ENCODE measurements at places on chromosomes 13 and 19.

GRCh38 chr13:26831336-26831908 is 70.8 kb upstream of the GPR12 start:
- no peaks in the 10 kb centered on the region for H3K4me1 ChIP-seq
- H3K27ac ChIP-seq = no peak overlapping the region
- ATAC-seq = no peak
- peaks cover 61% of the 10 kb centered on the region for H3K27me3 ChIP-seq

GRCh38 chr13:30900436-30900835 is 5.6 kb upstream of the MEDAG start:
- H3K27ac ChIP-seq = no peak overlapping the region
- no peak overlapping the region for H3K4me3 ChIP-seq
- H3K4me1 ChIP-seq = peaks cover 7% of the 10 kb centered on the region
- peak; percentile 21 for ATAC-seq

- no peak for ATAC-seq
- H3K27ac ChIP-seq = no peak overlapping the region
- H3K36me3 ChIP-seq = no peaks in the 10 kb centered on the region
- no peaks in the 10 kb centered on the region for H3K4me1 ChIP-seq
These were observed 7.7 kb upstream of the LRG1 start for GRCh38 chr19:4547303-4548237.

DNA sequence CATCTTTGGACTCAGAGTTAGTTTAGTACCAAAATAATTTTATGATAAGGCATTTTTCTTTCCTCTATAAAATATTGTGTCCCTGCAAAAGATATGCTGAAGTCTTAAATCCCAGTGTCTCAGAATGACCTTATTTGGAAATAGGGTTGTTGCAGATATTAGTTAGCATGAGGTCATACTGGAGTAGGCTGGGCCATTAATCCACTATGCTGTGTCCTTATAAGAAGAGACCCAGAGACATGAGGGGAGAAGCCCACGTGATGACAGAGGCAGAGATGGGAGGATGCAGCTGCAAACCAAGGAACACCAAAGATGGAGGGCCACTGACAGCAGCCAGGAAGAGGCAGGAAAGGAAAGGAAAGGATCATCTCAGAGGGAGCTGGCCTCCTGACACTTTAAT is 6.4 kb downstream of the POGLUT2 start:
- H3K4me3 ChIP-seq = no peak overlapping the region
- ATAC-seq = no peak
- no peaks in the 10 kb centered on the region for H3K36me3 ChIP-seq
- H3K4me1 ChIP-seq = no peaks in the 10 kb centered on the region

- peaks cover 43% of the 10 kb centered on the region for H3K4me1 ChIP-seq
- peaks cover 10% of the 10 kb centered on the region for H3K36me3 ChIP-seq
- H3K4me3 ChIP-seq = no peak overlapping the region
- H3K27ac ChIP-seq = peak overlapping the region; percentile 22
- ATAC-seq = peak; percentile 85
- H3K27me3 ChIP-seq = no peaks in the 10 kb centered on the region
These were observed 288.7 kb downstream of the FOXO1 start for GRCh38 chr13:40377783-40378182.

- peaks cover 62% of the 10 kb centered on the region for H3K36me3 ChIP-seq
- peaks cover 78% of the 10 kb centered on the region for H3K4me1 ChIP-seq
- peak overlapping the region; percentile 91 for H3K4me3 ChIP-seq
- peak overlapping the region; percentile 92 for H3K27ac ChIP-seq
These were observed 955 bp downstream of the IL4I1 start for GRCh38 chr19:49895566-49896297.

DNA sequence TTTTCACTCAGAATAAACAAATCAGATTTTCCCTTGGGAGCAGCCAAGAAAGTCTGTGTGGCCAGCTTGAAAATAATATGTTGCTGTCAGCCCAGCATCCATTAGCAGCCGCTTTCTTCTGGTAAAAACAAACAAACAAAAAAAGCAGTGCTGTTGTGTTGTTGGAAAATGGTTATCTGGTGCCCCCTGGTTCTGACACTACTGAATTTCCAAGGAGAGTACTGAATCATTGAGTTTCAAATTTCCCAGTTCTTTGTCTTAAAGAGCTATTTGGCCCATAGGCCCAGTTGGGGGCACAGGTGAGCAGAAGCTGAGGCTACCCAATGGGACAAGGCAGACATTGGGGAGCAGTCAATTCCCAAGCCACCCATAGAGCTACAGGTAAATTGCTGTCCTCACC is 995.9 kb downstream of the UQCRFS1 start:
- H3K4me3 ChIP-seq = no peak overlapping the region
- H3K36me3 ChIP-seq = no peaks in the 10 kb centered on the region
- H3K27ac ChIP-seq = no peak overlapping the region
- no peak for ATAC-seq
- H3K27me3 ChIP-seq = no peaks in the 10 kb centered on the region
- H3K4me1 ChIP-seq = no peaks in the 10 kb centered on the region

- ATAC-seq = no peak
- H3K4me3 ChIP-seq = no peak overlapping the region
- peaks cover 35% of the 10 kb centered on the region for H3K4me1 ChIP-seq
These were observed 740 bp downstream of the ELAVL3 start for GRCh38 chr19:11479898-11480714.

DNA sequence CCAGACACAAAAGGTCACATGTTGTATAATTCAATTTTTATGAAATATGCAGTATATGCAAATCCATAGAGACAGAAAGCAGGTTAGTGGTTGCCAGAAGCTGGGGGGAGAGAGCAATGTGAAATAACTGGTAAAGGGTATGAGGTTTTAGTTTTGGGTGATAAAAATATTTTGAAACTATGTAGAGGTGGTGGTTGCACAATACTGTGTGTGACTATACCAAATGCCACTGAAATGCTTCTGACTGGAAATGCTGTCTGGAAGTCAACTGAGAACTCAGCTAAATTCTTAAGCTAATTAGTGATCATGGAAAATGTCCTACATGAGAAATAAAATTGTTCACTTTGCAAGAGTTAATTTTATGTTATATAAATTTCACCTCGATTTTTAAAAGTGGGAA is 65.3 kb upstream of the RXFP2 start:
- no peaks in the 10 kb centered on the region for H3K36me3 ChIP-seq
- H3K4me1 ChIP-seq = no peaks in the 10 kb centered on the region
- no peak overlapping the region for H3K27ac ChIP-seq
- H3K27me3 ChIP-seq = peaks cover 8% of the 10 kb centered on the region
- ATAC-seq = no peak

DNA sequence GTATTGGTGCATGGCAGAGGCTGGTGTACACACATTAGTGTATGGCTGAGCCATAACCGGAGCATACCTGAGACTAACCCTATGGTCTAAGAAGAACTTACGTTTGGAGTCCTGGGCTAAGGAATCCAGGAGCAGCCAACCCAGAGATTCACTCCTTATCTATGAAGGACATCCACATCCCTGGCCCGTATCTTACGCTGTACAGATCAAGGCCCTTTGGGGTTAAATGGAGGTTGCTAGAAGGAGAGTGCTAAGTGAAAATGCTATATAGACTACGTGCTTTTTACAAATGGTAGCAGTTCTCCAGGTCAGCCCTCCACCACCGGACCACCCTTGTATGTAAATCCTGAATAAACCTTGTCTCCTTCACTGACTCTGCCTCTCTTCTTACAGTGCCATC is 1.9 kb upstream of the SUGT1 start:
- H3K27me3 ChIP-seq = no peaks in the 10 kb centered on the region
- no peak overlapping the region for H3K4me3 ChIP-seq
- ATAC-seq = no peak
- H3K36me3 ChIP-seq = peaks cover 24% of the 10 kb centered on the region
- H3K27ac ChIP-seq = no peak overlapping the region

DNA sequence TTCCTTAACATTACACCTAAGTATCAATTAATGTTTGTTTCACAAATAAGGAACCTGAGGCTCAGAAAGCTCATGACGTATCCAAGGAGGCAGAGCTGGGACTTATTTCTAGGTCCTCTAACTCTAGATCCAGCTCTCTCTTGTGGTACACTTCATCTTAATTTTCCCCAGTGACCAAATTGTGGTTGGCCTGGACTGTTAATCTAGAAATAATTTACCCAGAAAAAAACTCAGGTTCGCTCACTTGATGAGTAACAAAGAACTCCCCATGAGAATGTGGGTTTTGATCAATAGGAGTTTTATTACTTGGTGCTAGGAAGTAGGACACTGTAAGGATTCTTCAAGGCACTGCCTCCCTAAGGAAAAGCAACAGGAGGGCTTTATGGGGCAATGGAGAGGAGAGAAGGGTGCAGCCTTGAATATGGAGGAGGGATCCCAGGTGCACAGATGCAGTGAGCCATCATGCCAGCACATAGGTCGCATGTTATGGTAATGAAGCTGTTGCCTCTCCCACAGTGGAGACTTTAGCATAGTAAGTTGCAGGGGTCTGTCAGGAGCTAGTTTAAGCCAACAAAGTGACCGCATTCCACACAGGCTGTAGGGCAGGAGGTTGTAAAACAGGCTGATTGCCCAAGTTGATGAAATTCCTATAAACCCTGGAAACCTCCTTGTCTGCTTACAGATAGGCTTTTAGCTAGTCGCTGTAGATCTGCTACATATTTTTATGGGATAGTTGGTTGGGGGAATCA is 14.7 kb downstream of the RAP2A start:
- H3K27ac ChIP-seq = no peak overlapping the region
- ATAC-seq = no peak
- H3K4me1 ChIP-seq = peaks cover 18% of the 10 kb centered on the region
- H3K4me3 ChIP-seq = no peak overlapping the region
- peaks cover 40% of the 10 kb centered on the region for H3K36me3 ChIP-seq
- H3K27me3 ChIP-seq = no peaks in the 10 kb centered on the region

DNA sequence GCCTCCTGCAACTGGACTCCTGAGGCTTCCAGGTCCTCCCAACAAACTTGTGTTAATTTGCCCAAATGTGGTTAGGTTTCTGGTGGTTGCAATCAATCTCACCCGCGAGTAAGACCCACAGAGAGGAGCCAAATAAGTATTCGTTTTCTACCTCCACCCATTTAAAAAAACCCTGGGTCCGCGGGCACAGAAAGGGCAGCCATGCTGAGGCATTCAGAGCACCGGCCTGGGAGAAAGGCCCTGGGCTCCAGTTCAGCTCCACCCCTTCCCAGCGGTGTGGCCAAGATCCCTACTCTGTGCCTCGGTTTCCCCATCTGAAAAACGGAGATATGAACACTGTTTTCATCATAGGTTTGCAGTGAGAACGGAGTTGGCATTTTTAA is 56.9 kb downstream of the PEPD start:
- no peaks in the 10 kb centered on the region for H3K4me1 ChIP-seq
- H3K27me3 ChIP-seq = no peaks in the 10 kb centered on the region
- ATAC-seq = no peak
- peaks cover 28% of the 10 kb centered on the region for H3K36me3 ChIP-seq
- H3K4me3 ChIP-seq = no peak overlapping the region

GRCh38 chr13:23212671-23213070 is 31.9 kb downstream of the SGCG start:
- H3K4me1 ChIP-seq = no peaks in the 10 kb centered on the region
- H3K27ac ChIP-seq = no peak overlapping the region
- H3K27me3 ChIP-seq = no peaks in the 10 kb centered on the region
- no peaks in the 10 kb centered on the region for H3K36me3 ChIP-seq

DNA sequence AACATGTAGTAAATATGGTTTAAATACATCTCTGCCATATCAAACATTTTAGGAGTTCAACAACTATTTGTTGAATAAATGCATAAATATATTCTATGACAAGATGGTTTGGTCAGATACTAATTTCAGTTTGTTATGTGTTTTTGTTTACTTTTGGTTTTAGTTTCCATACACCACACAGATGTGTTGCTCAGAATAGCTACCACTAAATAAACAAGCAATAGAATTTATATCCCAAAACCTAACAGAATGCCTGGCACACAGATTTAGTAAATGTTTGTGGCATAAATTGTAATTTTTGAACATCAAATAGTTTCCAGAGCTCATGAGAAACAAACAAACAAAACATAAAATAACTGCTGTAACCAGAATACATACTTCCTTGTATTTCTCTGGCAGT is 126.8 kb upstream of the ATXN8OS start:
- H3K27ac ChIP-seq = no peak overlapping the region
- ATAC-seq = no peak
- H3K36me3 ChIP-seq = no peaks in the 10 kb centered on the region
- no peak overlapping the region for H3K4me3 ChIP-seq
- no peaks in the 10 kb centered on the region for H3K27me3 ChIP-seq

DNA sequence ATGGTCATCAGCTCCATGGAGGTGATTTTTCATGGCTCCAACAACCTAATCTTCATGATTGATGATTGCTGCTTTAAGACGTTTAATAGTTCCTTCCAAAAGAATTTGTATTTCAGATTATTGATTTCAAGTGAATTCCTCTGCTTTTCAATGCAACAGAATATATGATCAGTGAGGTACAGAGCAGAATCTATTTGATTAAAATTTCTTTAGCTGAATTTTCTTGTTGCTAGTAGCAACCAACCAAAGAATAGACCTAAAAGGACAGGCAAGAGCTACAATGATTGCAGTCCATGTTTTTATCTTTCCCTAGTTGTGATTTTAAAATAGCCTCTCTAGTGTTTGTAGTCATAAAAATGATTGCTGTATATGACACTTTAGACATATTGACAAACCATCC is 76.8 kb upstream of the SCEL start:
- H3K4me1 ChIP-seq = peaks cover 26% of the 10 kb centered on the region
- ATAC-seq = no peak
- no peaks in the 10 kb centered on the region for H3K27me3 ChIP-seq
- H3K4me3 ChIP-seq = no peak overlapping the region
- no peak overlapping the region for H3K27ac ChIP-seq

- peaks cover 83% of the 10 kb centered on the region for H3K27me3 ChIP-seq
- ATAC-seq = no peak
- H3K27ac ChIP-seq = no peak overlapping the region
- H3K36me3 ChIP-seq = peaks cover 7% of the 10 kb centered on the region
- H3K4me1 ChIP-seq = peaks cover 19% of the 10 kb centered on the region
These were observed 3.8 kb downstream of the APLP1 start for GRCh38 chr19:35872180-35872579.

GRCh38 chr19:6235031-6235951 is 44.5 kb downstream of the MLLT1 start:
- H3K4me3 ChIP-seq = no peak overlapping the region
- no peaks in the 10 kb centered on the region for H3K27me3 ChIP-seq
- H3K36me3 ChIP-seq = peaks cover 18% of the 10 kb centered on the region
- no peak overlapping the region for H3K27ac ChIP-seq
- H3K4me1 ChIP-seq = peaks cover 39% of the 10 kb centered on the region
- no peak for ATAC-seq

DNA sequence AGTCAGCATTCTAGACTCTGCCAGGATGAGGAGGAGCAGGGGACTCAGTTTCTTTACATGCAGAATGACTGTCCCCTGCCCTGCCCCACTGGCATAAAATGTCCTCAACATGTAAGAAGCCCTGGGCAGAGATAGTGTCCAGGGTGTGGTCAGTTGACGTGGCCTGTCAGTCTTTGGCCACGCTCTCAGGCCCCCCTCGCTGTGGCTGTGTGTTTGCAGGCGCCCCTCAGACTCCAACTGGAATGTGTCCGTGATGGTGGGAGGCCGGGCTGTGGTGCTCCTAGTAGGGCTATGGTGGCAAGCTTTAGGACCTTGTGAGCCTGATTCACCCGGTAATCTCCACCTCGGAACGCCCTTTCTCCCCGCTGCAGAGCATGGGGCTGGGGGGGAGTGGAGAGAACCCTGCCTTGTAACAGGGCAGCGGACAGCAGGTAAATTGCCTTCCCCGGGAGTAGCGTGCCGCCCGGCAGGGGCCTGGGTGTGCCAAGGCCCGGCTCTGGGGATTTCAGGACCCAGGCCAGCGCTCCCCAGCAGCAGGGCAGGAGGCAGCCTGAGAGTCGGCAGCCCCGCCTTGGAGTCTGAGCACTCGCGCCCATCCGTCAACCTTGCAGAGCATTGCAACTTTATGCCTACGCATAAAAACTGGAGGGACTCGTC is 62.3 kb downstream of the CHST8 start:
- no peak overlapping the region for H3K27ac ChIP-seq
- H3K4me3 ChIP-seq = no peak overlapping the region
- no peak for ATAC-seq

- no peak overlapping the region for H3K27ac ChIP-seq
- no peaks in the 10 kb centered on the region for H3K36me3 ChIP-seq
- no peaks in the 10 kb centered on the region for H3K27me3 ChIP-seq
- no peaks in the 10 kb centered on the region for H3K4me1 ChIP-seq
These were observed 999.2 kb downstream of the PCDH17 start for GRCh38 chr13:58630794-58631193.

All from stimulated activated memory B cell treated with anti-CD40 and anti-IgM and Interleukin-4, amounts not matched to agents 10 μg/mL and 1 μg/mL and 100 μg/mL, for 72 hours (primary cell).